ENCODE measurements at places on chromosomes 2 and 18.

DNA sequence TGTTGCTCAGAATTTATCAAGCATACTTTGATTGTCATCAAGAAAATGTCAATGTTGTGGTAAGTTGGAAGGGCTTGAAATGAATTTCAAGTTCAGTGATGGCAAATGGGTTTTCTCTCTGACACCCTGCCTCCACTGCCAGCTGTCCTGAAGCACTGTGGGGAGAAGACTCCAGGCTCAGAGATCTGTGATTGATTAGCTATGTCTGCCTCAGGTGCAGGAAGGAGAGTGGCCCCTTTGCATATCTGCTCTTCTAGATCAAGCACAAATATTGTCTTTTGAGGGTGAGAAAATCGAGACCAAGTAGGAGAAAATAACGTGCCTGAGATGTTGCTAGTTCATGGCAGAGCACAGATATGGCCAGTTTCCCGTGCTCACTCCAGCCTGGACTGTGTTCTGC lies 178.8 kb upstream of the GLI2 start:
- DNase-seq: no peak

GRCh38 chr2:158823486-158824237 lies 28.5 kb downstream of the DAPL1 start:
- DNase-seq: no peak

- DNase-seq: peak; percentile 3
Measured at GRCh38 chr2:215280326-215280725, 31.5 kb upstream of the ATIC start.

DNA sequence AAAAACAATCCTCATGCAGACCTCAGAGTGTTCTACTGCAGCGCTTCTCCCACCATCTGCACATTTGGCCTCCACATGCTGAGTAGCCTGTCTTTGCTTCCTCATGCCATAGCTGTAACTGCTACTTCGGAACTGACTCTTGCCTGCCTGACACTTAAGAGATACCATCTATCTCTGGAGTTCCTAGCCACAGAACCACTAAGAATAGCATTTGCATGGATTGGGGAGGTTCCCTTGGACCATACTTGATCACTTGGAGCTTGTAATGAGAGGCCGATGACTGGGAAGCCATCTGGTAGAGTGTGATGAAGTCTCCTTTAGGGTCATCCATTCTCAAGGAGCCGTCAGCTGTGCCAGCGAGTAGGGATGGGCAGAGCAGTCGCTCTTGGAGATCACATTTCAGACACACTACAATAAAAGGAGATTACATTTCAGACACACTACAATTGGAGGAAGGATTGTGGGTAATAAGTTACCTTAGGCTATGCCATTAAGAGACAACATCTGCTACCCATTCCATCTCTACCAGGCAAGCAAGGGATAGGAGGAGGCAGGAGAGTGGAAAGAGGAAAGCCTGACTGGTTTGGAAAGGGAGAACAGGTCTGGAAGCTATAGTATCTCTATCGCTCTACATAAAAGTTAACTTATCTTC lies 21.8 kb downstream of the DOK1 start:
- DNase-seq: peak; percentile 93

GRCh38 chr18:50469380-50469781 lies 90.5 kb upstream of the MAPK4 start:
- DNase-seq: no peak

DNA sequence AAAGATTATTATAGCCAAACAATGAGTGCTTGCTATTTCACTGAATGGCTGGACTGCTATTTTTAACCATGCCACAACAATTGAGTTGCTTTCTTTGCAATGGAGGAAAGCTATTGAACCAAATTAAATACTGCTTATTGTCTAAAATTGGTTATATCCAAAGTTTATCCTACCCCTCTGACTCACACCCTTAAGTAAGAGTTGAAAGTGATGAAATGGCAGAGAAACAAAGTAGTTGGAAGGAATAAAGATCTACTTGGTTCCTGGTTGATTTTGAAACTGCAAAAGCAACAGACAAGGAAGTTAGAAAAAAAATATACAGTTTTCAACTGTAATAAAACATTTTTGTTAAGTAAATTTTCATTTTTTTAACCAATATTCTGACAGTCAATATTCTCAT lies 47.5 kb downstream of the EML4 start:
- DNase-seq: peak; percentile 73

- no peak for DNase-seq
Measured at GRCh38 chr2:177535000-177535399, 142.4 kb downstream of the AGPS start.

GRCh38 chr2:135030826-135031225 lies 16.4 kb downstream of the MAP3K19 start:
- DNase-seq: peak; percentile 23

DNA sequence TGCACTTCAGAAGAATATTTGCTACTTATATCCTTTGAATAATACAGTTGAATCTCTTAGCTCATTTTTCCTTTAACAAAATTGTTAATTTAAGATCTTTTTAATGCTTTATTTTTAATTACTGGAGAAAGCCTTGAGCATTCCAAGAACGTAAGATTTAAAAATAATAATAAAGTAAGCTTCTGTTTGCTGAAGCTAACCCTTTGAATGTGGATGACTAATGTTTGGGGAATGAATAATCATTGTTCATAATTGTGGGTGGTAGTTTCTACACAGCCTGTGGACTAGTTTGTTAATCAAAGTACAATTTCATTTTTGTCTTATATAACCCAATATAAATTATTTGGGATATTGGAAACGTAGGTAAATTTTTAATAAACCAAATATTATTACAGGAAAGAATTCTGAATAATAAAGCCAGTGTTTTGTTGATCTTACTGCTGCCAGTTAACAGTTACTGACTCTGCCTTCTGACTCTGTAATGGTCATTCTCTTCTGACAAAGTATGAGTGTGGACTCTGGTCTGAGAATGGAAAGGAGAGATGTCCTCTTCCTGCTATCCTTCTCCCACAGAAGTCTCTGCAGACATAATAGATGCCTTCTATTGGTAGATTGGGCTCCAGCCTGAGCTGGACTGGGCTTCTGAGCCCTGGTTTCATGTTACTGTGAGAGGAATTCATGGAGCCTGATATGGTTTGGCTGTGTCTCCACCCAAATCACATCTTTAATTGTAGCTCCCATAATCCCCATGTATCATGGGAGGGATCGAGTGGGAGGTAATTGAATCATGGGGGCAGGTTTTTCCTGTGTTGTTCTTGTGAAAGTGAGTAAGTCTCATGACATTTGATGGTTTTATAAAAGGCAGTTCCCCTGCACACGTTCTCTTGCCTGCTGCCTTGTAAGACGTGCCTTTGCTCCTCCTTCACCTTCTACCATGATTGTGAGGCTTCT lies 292.7 kb upstream of the SLC39A10 start:
- peak; percentile 74 for DNase-seq

DNA sequence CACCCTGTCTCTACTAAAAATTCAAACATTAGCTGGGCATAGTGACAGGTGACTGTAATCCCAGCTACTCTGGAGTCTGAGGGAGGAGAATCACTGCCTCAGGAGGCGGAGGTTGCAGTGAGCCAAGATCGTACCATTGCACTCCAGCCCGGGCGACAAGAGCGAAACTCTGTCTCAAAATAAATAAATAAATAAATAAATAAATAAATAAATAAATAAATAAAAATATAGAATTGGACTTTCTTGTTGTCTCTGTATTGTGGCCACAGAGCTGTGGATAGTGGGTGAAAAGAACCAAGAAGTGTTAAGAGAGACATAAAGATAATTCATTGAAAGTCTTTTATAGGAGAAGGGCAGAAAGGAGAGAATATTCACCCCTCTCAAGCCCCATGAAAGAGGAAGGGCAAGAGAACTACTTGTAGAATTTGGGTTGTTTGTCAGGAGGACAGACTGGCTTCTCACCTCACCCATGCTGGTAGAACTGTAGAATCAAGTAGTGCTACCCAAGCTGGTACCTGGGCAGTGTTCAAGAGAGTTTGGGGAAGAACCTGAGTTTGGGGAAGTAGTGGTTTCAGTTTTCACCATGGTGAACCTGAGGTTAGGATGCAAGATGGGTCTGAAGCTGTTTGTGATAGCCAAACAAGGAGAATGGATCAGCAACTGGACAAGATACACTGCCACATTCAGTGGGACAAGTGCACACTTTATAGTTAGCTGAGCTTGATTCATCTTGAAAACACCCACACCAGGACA lies 256.5 kb downstream of the CD226 start:
- no peak for DNase-seq

- DNase-seq: no peak
Measured at GRCh38 chr2:156852210-156852609, 405.3 kb upstream of the GALNT5 start.

GRCh38 chr2:98552499-98553179 lies 55.7 kb downstream of the COA5 start:
- peak; percentile 84 for DNase-seq

DNA sequence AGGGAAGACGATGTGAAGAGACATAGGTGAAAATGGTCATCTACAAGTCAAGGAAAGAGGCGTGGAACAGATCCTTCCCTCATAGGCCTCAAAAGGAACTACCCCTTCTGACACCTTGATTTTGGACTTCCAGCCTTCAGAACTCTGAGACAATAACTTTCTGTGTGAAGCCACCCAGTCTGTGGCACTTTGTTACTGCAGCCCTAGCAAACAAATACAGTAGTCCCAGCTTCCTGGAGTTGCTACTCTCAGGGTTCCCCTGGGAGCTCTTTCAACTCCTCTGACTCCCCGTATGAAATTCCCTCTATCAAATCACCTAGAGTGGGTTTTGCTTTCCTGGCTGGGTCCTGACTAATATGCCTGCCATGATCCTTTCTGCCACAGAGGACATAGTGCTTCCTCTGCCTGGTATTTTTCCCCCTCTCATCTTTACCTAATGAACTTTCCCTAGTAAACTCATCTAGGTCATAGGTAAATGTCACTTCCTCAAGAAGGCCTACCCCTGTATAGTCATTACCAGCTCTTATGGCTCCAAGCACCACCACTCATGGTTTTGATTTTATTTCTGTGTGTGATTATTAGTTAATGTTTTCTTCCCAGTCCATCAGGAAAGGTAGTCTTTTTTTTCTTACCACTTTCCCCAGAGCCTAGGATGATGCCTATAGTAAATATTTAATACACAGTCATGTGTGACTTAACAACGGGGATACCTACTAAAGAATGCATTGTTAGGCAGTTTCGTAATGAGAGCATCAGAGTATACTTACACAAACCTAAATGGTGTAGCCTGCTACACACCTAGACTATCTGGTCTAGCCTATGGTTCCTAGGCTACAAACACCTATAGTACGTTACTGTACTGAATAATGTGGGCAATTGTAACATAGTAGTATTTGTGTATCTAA lies 111.5 kb upstream of the LGALSL start:
- DNase-seq: no peak

GRCh38 chr2:166627893-166628292 lies 133.8 kb upstream of the SCN7A start:
- DNase-seq: peak; percentile 27

DNA sequence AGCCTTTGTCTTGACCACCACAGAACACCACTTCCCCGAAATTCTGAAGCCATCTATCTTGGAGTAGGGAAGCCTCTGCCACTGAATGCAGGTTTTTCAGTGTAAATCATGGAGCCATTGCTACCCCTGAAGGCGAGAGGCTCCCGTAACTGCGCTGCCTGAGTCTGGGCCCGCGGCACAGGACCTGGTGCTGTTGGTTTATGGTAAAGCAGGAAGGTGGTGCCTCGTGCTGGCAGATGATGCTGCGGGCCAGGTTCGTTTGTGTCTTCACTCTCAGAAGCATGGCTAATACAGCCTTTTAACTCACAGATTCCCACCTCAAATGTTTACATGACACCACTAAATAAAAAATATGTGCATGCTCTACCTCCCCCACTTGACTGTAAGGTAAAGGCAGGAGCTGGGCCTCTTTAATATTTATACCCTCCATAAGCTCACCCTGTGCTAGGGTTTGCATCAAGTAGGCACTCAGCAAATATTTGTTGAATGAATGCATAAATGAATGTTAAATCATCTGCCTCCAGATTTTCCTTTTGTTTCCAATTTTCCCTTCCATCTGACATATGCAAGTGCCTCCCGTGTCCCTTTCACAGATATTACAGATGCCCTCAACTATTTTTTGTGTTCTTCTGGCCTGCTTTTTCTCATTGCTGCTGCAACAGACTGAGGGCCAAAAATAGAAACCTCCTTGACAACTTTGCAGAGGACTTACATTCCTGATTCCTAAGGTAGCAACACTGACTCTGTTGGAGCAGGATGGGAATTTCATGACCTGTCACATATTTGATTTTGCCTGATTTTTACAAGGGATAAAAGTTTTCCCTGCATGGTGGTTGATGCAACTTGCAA lies 83.5 kb upstream of the CPO start:
- no peak for DNase-seq

DNA sequence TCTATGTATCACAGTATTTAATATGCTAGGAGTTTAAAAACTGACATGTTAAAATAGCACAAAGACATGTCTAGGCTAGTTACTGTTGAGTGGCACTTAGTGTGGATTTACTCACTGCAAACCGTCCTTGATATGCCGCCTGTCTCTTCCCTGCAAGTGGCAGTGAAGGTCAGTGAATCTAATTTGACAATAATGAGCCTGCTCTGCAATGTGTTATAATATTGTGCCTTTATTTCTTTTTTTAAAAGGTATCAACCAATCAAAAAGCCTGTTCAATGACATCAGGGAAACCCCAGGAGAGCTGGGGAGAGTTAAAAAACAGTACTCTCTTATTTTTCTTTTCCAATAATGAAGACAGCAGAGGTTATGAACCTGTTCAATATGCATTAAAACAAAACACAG lies 384.1 kb downstream of the ERBB4 start:
- no peak for DNase-seq

GRCh38 chr2:143901185-143901842 lies 618.6 kb downstream of the ZEB2 start:
- peak; percentile 95 for DNase-seq

GRCh38 chr18:38074298-38074876 lies 508.8 kb upstream of the CELF4 start:
- no peak for DNase-seq

DNA sequence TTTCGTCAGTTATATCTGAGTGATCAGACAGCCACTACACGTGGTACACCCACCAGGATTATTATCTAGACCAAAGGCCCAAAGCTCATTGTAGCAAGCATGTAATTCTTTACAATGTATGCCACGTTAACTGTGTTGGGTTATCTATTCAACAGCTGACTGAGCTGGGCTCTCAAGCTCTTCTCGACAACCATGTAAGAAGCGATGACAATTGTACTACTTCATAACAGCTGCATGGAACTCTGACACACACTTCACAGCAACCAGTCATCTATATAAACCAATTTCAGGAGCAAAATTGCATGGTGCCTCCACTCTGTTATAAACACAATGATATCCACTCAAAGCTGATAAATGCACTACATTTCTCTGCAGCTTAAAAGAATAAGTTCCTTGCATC lies 701.8 kb downstream of the NR4A2 start:
- no peak for DNase-seq

DNA sequence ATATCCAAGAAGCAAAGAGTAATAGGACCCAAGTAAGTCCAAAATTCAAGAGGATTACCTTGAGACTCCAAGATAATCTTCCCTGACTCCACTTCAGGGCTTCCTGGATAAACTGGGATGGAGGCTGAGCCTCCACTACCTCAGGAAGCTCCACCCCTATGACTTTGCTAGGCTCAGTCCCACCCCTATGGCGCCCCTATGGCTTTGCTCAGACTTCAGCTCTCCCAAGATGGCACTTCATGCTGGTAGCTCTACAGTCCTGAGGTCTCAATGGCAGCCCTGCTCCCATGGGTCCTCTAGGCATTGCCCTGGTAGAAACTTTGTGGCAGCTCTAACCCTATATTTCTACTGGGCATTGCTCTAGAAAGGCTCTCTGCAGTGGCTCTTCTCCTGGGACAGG lies 69.9 kb upstream of the CHAC2 start:
- no peak for DNase-seq
